NCI-H1105 treated with DMSO at 0.1 percent for 48 hours (cell line): ENCODE measurements at places on chromosomes 11 and 22.

DNA sequence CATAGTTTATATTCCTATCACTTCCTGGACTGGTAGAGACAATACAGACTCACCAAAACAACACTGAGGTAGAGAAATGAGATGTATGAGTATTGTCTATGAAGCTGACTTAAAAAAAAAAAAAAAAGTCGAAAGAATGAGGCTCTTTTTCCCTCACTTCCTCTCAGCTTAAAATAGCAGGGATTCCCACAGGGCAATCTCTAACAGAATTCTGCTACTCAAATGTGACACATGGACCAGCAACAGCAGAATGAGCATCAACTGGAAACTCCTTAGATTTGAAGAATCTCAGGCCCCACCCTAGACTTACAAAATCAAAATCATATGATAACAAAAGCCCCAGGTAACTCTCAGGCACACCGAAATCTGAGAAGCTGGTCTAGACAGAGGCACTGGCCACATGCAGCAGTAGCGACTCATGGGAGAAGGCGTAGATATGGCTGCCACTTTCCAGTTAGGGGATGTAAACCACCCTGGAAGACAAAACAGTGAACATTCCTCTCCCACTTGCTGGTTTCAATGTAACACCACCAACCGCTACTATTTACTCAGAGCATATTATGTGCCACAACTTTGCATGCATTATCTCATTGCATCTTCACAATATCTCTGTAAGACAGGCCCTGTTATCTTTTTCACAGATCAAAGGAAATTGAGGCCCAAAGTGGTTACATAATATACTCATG is 128.0 kb downstream of the RBFOX2 start:
- DNase-seq, result no peak

GRCh38 chr11:19956228-19956627 is 204.0 kb downstream of the DBX1 start:
- DNase-seq, result no peak

DNA sequence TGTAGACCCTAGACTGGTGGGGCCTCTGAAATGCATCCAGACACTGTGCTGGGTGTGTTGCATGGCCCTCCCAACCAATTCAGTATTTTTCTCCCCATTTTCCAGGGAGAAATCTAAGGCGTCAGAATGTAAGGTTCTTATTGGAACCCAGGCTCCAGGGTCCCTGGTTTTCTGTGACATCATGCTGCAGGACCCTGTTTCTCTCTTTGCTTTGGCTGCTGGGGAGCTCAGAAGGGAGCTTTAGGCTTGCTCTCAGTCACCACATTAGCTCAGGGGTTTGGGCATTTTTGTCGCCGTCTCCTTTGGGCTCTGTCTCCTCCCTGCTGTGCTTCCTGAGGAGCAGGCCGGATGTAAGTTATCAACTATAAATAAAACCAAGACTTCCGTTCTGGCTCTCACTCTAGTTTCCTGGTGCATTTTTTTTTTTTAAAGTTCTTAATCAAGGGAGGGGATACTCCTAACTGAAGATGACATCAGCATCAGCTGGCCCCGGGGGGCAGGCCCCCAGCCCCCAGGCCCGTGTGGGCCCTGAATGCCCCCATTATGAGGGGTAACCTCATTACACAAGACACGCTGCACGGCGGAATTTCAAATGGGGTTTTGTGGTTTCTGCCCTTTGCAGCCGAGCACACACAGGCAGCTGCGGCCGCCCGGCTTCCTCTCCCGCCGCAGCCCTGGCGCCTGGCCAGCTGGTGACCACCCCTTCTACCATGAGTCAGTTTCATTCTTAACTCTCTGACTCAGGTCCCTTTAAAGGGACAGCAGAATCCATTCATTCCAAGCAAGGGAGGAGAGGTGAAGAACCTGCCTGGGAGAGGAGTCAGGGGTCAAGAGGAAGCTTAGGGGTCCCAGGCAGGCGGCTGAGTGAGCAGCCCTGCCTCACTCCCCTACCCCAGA is 3.2 kb downstream of the MYEOV start:
- peak; percentile 19 for DNase-seq

GRCh38 chr11:101717619-101718018 is 133.8 kb upstream of the TRPC6 start:
- no peak for DNase-seq

- DNase-seq, result no peak
These were observed 17.0 kb upstream of the MMP12 start for GRCh38 chr11:102891736-102892135.

GRCh38 chr22:19406846-19407245 is 24.7 kb downstream of the HIRA start:
- no peak for DNase-seq

- DNase-seq, result no peak
These were observed 62.0 kb upstream of the PTPRJ start for GRCh38 chr11:47918370-47918690.

DNA sequence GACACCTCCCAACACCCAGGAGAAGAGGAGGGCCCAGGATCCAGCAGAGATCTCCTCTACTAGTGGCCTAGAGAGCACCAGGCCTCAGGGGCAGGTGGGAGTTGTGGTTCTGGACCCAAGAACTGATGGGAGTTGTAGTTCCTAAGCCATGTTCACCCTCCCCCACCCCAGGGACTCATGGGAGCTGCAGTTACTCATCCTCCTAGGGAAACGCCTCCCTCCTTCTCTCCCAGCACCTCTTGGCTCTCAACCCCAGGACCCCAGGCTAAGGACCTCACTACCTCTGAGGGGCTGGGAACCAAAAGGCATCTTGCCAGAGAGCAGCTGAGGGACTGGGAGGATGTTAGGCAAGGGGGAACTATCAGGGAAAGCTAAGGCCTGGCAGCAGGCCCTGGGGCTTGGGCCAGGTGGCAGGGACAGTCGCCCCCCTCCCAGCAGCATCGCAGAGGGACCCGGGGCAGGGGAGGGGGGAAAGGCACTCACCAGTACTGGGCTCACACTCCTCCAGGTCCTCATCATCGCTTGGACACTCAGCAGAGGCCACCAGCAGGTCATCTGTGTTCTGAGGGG is 28.9 kb downstream of the SLC22A12 start:
- no peak for DNase-seq

DNA sequence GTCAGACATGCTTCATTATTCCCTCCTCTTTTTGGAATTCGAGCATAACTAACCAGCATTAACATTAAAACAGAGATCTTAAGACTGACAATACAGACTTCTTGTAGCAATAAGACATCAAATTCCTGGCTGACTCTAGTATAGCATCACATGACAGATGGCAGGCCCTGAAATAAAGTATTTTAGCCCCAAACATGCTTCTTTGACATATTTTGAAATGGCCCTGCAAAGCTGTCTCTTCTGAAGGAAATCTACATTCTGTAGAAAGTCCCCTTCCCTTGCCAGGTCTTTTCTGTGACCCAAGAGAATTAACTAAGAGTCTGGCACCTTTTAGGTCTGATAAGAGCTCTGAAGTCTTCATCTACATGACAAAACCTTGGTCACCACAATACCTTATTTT is 38.5 kb upstream of the GNAZ start:
- DNase-seq, result no peak

DNA sequence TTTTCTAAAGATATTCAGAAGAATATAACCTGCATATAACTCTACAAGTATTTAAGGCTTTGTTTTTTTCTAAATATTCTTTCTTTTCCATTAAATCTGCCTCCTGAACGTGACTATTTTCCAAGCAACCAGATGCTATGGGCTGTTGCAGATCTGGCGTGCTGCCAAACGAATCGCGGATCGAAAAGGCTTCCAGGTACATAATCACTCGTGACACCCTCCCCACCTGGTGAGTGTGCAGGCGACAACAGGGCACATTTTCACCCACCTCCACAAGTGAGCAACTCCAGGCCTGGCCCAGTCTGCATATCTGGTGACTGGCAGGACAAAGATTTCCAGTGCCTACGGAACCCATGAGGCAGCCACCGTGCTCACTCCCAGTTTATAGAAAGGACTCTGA is 660.1 kb downstream of the OPCML start:
- DNase-seq, result peak; percentile 67

DNA sequence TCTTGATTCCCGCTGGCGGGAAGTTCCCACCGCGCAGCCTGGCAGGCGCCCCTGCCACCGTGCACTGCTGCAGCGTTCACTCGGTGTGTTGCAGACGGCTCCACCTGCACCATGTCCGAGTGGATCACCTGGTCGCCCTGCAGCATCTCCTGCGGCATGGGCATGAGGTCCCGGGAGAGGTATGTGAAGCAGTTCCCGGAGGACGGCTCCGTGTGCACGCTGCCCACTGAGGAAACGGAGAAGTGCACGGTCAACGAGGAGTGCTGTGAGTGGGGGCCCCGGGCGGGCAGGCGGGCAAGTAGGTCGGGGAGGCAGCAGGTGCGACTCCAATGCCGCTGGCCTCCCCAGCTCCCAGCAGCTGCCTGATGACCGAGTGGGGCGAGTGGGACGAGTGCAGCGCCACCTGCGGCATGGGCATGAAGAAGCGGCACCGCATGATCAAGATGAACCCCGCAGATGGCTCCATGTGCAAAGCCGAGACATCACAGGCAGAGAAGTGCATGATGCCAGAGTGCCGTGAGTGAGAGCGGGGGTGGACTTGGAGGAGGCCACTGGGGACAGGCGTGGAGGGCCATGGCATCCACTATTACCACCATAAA is 99.7 kb downstream of the RRAS2 start:
- DNase-seq, result no peak

- peak; percentile 49 for DNase-seq
These were observed 17.3 kb upstream of the SLC29A2 start for GRCh38 chr11:66388780-66389386.

GRCh38 chr22:33353502-33353901 is 295.3 kb upstream of the SYN3 start:
- no peak for DNase-seq

GRCh38 chr11:4083198-4083597 is 11.4 kb upstream of the RRM1 start:
- DNase-seq, result no peak

DNA sequence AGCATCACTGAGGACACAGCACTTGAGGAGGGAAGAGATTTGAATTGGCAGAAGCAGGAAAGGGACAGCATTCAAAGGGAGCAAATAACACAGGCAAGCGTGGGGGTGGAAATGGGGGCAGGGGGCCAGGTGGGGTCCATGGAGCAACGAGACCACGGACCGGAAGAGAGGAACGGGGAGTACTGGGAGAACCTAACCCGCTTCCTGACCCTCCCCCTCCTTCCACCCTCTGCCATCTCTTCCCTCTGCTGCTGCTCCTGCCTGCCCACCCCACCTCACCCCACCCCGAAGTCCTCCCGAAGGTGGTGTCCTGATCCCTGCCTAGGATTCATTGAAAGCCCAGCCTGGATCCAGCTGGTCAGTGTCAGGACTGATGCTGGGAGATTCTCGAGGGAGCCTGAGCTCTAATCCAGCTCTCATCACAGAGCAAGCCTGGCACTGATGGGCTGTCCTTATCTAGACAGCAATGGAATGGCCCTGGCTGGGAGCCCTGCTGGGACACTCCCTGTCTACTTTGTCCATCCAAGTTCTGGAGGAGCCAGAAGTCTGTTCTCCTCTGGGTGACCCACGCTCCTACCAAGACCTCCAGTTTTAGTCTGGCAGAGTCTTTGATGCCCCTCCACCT is 105.0 kb downstream of the TRIM29 start:
- no peak for DNase-seq

- no peak for DNase-seq
These were observed 101.0 kb downstream of the ARL14EP start for GRCh38 chr11:30423886-30424285.

DNA sequence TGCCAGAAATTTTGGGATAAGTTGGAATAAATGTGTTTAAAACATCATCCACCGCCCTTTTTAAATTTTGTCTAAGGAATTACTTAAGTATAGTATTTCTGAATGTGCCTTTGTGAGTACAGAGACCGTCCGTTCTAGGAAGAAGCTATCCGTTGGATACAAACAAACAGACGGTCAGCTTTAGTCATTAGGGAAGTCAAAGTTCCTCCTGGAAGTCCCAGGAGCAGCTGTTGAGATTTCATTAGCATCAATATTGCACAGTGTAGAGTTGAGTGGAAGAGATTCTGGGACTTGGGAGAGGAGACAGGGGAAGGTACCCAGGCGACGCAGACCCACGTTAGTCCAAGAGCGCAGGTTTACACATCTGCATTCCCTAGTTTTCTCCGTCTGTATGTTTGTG is 15.7 kb upstream of the ADSL start:
- no peak for DNase-seq

DNA sequence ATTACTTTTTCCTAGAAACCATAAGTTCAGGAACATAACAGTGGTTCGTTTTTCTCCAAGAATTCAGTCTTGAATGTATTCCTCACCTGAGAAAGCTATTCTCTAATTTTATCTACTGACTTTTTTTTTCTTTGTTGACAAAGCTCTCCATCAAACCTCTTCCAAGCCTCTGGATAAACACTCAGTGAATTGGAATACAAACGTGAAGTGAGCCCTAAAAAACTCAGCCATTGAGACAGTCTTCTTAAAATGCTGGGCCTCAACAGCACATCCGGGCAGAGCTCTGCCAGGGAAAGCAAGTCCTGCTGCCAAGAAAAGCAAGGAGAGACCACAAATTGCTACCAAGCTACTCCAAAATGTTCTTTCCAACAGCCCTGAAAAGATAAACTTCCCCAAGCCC is 7.7 kb upstream of the SLC1A2 start:
- DNase-seq, result peak; percentile 81

DNA sequence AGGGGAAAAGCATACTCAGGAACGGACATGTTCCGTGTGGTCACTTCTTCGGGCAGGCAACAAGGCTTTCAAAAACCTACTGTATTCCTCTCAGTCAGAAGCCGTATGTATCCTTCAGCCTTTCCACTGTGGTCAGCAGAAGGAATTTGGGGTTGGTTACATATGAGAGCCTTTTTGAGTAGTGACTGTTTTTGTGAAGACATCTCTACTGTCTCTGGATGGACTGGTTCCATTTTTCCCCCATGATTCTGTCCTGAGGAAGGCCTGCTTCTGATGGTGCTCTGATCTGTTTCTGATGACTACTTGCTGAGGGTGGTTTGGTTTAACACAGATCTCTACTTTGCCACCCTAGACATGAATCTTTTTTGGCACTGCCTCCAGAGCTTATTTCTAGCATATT is 63.7 kb upstream of the HORMAD2 start:
- DNase-seq, result no peak

GRCh38 chr11:20488352-20488751 is 100.8 kb downstream of the PRMT3 start:
- DNase-seq, result peak; percentile 98
